ENCODE measurements at places on chromosomes 2 and 18.

DNA sequence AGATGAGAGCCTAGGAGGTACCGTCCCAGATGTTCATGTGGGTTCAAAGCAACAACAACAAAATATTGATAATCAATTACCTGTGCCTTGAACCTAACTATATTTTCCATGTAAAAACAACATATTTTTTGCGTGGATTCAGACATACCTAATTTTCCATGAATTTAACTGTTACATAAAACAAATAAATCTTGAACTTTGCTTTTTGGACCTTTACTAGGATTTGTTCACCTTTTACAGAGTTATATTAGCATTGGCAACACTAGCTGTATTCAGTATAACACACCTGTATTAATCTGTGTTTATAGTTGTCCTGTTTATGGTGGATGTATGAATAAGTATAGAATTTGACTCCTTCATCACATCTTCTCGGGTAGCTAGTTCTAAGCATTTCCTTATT is 115.8 kb upstream of the STON1 start:
- no peak for DNase-seq

DNA sequence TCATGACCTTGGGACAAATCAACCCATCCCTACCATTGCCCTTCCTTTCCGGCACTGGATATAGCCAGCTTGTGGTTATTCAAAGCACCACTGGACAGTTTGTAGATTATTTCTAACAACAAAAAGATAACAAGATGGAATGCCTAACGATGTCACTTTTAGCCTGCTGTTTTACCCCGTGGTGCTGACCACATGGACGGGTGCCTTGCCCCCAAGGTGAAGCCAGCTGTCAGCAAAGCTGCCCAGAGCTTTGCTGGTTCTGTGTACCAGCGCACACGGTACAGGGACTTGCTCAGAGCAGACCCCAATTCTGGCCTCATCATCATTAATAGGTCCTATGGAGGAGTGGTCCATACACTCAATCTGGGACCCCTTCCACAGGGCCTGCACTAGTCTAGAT is 118.2 kb downstream of the MTCL1 start:
- no peak for DNase-seq

DNA sequence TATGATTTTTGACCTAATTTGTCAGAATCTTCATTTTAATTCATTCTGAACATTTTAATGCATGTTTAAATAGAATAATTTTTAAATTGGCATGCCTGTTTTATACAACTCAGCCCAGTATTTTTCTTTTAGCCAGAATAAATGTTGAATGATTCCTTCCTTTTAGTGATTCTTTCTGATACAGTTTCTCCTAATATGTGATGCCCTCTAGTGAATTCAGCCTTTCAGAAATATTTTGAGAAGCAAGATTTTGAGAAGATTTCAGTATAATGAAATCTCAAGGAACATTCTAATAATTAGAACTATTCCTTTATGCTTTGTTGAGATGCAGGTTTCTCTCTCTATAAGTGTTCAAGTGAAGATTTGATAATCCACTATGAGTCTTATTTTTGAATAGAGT is 28.5 kb downstream of the LCLAT1 start:
- DNase-seq = no peak

DNA sequence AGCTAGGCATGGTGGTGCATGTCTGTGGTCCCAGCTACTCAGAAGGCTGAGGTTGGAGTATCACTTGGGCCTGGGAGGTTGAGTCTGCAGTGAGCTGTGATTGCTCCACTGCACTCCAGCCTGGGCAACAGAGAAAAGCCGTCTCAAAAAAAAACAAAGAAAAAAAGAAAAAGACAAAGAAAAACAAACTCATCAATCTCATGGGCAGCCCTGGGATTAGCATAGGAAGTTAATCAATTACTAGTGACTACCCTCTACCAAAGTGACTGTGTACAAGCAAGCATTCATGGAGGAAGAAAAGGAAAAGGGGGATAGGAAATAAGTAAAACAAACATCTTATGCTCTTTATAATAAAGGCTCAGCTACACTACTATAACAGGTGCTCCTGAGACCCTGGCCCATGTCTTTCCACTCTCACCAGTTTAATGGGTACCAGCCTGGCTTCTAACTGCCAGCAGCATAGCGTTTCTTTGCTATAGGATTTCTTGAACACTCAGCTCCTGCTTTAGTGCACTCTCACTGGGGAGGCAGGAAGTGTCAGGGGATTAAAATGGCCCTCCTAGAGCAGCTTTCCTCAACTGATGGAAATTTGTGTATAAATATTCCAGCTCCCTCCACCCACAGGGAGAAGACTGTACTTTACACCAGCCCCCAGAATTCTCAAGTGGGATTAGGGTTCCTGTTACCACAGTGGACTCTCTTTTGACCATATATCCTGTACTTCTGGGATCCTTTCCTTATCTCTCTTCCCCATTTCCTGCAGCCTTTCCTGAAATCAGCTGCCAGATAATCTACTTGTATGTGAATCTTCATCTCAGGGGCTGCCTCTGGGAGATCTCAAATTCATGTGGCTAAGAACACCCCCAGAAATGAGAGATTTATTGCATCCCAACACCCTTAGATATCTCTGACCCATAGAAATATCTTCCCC is 91.3 kb upstream of the GLS start:
- DNase-seq = no peak

DNA sequence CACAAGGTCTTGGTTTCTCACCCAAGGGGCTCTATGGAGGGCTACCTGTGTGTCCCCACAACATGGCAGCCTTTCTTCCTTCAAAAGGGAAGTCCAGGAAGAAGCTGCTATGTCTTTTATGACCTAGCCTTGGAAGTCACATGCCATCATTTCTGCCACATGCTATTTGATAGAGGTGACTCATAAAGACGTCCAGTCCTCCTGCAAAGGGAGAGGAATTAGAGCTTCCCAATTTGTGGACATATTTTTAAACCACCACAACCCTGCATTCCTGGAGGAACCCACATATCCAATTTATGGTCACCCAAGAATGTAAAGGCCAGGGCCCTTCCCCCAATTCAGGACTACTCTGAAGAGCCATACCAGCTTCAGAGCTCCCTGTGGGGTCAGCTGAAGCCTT is 246.2 kb downstream of the CYP26B1 start:
- DNase-seq = no peak

All from right renal pelvis (tissue), 4 donors.